Retinal pigment epithelial cell (primary cell): ENCODE measurements at places on chromosomes 16 and 17.

- DNase-seq = no peak
These were observed 42.1 kb upstream of the ADCY7 start for GRCh38 chr16:50224286-50224685.

- no peak for DNase-seq
These were observed 90.5 kb downstream of the C16orf78 start for GRCh38 chr16:49464093-49464492.

DNA sequence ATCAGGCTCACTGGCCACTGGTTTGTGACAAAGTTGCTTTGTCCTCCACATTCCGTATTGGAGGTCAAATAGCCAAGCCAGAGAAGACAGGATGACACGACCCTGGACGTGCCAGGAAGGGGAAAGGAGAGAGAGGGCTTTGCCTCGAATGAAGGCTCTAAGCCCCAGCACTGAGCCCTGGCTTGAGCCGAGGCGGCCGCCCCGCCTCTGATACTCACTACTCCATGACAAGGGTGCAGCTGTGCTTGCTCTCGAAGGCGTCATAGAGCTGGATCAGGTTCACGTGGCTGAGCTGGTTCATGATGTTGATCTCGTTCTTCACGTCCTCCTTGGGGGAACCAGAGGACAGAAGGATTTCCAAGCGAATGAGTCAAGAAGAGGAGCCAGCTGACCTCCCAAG is 19.3 kb downstream of the MYLK3 start:
- no peak for DNase-seq

DNA sequence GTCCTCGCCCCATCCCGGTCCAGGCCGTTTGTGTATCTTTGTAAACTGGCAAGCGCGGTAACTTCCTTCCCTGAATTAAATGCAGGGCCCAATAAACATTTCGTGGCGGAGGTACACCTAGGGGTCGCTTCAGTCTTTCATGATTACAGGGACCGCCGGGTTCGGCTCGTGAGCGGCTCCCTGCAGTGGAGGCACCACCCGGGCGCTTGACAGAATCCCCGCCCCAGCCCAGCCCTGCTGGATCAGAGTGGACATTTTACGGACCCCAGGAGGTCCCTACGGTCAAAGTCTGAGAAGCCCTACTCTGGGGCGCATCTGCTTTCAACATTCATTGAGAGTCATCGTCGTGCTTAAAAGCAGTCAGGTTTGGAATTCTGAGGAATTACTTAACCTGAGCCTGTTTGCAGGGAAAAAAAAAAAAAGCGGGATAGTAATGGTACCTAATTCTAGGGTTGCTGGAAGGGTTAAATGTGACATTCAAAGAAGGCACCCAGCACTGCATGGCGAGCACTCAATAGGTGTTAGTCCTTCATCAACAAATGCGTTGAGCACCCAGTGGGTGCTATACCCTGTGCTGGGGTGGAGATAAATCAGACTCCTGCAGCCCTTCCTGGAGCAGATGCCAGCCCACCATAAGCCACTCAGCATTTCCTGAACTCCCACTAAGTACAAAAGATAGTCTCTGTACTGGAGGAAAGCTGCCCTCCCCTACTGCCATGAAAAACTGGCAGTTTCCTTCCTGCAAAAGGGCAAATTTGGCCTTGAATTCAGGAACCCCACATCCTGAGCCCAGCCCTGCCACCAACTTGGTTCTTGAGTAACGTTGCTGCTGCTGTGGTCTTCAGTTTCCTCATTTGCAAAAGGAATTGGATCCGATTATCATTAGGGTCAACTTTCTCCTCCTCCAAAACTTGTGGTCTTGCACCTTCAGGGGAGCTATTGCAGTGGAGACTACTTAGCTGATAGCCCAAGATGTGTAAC is 658 bp upstream of the DUSP3 start:
- DNase-seq = peak; percentile 6

DNA sequence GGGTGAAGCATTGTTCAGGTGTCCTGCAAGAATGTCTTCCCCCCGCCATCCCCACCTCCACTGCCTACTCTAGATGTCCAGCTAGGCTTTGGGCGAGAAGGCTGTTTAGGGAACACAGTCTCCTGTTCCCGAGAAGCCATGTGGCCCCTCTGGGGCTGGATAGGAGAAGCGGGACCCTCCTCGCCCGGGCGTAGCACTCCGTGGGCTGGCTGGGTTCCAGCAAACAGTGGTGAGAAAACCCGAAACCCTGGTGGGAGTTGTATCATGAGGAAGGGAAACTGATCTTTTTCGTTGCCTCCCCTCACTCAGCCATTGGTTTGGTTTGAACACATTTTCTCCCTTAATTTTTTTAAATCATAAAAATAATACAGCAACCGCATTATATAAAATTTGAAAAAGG is 56.6 kb downstream of the IRF8 start:
- no peak for DNase-seq

- peak; percentile 6 for DNase-seq
These were observed 131.3 kb downstream of the AIPL1 start for GRCh38 chr17:6303664-6304063.

GRCh38 chr17:75637143-75637538 is 3.9 kb downstream of the SMIM5 start:
- no peak for DNase-seq

GRCh38 chr16:66844009-66844341 is 239 bp upstream of the CA7 start:
- no peak for DNase-seq

DNA sequence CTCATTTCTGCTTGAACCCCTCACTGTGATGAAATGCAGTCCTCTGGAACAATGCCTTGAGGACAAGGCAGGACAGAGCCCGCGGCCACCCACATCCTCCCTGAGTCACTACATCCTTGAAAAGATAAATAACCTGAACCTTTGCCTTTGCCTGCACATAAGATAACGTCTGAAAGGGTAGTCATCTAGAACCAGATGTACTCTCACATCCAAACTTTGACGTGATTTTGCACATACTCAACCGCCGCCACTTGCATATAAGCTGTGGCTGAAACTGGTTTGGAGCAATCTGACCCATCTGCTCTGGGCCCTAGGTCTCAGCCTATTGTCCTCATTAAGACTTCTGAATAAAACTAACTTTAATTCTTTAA is 252.1 kb downstream of the PHKB start:
- DNase-seq = no peak

DNA sequence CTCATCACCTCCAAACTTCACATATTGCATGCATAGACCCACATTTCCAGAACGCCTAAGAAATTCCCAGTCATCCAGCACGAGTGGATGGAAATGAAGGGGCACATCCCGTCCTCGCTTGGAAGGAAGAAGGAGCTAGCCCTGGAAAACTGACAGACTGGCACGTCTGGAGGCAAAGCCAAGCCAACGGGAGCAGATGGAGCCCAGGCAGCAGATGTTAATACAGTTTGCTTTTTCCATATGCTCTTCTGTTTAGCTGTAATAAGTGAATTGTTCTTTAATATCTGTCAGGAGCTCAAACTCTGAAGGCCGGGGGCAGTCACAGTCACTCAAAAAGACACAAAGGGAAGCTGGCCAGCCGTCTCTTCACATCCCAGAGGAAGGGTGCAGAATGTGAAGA is 187.7 kb downstream of the XYLT1 start:
- no peak for DNase-seq

- DNase-seq = no peak
These were observed 5.9 kb upstream of the CCDC154 start for GRCh38 chr16:1450218-1450617.

DNA sequence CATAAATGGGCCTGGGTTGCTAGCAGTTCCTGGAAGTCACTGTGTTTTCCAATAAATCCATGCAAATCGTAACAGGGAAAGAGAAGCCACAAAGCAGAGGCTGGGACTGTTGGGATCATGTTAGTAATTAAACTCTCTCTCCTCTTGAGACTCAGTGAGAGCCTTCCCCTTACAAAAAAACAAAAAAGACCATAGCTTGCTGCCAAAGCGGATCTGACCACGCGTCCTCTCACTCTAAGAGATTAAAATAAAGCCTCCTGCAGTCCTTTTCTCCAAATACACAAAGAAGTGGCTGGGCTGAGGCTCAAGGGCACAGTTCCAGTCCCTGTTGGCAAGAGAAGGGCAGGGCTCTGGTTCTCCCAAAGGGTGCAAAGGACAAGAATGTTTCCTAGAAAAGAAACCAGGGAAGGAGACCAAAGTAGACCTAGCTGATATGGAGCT is 38.5 kb downstream of the PIGL start:
- peak; percentile 43 for DNase-seq

DNA sequence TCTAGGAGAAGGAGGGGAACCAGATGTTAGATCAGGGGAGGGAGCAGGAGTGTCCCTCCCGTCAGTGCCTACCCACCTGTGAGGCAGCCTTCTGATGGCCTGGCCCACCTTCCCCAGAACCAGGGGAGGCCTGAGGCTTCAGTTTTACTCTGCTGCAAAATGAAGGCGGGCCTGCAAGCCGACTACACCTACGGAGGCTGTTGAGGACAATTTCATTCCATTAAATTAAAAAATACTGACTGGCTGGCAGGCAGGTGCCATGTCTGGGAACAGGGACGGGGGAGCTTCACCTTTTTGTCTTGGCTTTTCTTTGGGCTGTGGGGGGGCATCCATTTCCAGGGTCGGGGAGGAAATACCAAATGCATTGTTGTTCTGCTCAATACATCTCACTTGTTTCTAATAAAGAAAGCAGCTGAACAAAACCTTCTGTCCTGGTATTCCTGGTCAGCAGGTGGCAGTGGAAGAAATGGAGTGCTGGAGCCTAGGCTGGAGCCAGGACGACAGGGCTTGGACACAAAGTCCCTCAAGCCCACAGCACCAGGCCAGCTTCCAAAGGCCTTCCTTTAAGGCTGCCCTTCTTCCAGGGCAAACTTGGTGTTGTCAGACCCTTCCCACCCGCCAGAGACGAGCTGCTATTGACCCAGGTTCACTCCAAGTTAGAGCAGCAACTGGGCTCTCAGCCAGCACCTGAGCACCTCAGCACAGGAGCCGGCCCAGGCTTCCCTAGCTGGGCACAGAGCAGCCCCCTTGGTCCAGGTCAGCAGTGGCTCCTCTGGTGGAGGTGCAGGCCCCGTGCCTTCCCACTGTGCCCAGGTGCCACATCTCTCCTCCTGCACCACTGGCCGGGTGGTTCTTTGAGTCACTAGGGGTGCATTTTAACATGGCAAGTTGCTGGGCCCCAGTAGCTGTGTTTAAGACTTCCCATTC is 23.5 kb downstream of the PLCD3 start:
- no peak for DNase-seq

GRCh38 chr17:47955497-47956461 is 1.9 kb downstream of the PRR15L start:
- no peak for DNase-seq

GRCh38 chr16:66188917-66189725 is 177.4 kb upstream of the CDH5 start:
- no peak for DNase-seq

GRCh38 chr17:55394357-55395021 is 27.1 kb downstream of the MMD start:
- no peak for DNase-seq

- no peak for DNase-seq
These were observed 208.1 kb downstream of the ABCC12 start for GRCh38 chr16:47947723-47948122.

DNA sequence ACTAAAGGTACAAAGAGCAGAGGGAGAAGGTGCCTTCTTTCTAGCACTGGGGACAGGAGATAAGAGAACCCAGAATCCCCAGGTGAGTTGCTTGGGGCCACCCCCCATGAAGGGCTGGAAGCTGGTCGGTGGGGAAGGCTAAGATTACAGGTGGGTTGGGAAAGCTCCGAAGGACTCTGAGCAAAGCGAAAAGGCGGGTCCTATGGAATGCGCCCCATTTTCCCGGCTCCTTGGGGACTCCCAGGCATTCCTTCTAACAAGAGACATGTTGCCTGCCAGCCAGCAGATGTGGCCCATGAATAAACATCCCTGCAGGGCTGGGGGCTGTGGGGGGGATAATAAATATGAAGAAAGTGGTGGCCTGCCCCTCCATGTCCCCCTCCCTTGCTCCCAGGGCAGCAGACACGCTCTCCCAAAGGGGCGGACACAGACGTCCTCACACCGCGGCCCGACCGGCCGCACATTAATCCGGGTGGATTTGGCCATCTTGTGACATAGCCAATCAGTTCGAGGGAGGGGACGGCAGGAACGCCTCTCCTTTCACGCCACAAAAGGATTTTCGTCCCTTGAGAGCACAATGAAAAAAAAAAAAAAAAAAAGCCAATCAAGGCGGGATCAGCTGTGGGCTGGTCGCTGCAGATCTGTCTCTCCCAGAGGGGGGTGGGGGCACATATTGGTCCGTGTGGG is 98.5 kb downstream of the SOX9 start:
- DNase-seq = peak; percentile 42

GRCh38 chr17:77528516-77529327 is 388.0 kb downstream of the SEC14L1 start:
- DNase-seq = no peak

GRCh38 chr17:36197387-36197703 is 787 bp upstream of the CCL3L1 start:
- no peak for DNase-seq

DNA sequence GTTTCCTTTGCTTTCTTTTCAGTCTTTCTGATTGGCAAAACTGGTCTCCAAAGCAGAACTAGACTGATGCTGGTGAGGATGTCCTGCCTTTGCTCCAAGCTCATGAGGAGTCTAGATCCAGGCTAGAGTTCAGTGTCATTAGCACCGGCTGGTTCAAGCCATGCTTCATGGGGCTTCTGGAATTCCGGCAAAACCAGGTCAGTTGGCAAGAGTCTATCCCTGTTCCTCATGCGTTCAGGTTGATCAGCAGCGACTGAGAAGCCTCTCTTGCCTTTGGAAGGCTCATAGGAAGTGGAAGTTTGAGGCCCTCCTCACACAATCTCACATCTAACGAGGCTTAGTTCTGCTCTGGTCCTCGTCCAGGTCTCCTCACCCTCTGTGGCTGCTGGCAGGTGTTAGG is 194.3 kb downstream of the HS3ST3A1 start:
- DNase-seq = no peak

GRCh38 chr16:30755955-30756780 is 5.7 kb downstream of the CFAP119 start:
- DNase-seq = no peak

- DNase-seq = no peak
These were observed 69.2 kb upstream of the CES5A start for GRCh38 chr16:55944377-55944802.

DNA sequence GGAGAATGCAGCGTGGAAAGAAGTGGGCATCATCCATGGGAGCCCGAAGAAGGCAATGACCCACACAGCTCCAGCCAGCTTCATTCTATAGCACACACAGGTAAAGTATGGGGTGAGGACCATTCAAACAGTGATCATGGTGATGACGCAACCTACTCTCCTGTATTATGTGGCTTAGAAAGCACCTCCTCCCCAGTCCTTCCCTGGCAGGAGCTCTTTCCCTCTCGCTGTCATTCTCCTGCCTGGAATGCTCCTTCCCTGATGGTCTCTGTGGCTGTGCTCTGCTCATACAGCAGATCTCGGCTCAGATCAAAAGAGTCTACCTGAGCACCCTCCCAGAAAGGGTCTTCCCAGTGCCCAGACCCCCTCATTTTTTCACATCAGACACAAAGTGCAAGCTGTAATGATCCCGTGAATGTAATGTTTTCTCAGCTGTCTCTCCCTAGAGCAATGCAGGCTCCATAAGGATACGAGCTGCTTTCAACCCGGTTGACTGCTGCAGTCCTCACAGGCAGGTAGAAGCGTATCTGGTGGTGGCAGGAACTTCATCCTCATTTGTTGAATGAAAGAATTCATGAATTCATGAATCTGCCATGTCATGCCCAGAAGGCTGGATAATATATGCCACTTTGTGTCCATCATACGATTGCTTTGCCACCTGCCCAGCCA is 248.8 kb downstream of the HS3ST3A1 start:
- DNase-seq = no peak
